Karpas-422 (cell line): ENCODE measurements at places on chromosomes 7 and 10. TPM values are rescaled to one million over a fixed set of nuclear protein-coding genes. Genes with fewer than 3 reads are reported as not detected.
A peak's percentile ranks its signal among the peaks of the same experiment; 100 is the strongest.

- H3K4me3 ChIP-seq: no peak overlapping the region
- peaks cover 10% of the 10 kb centered on the region for H3K4me1 ChIP-seq
- no peaks in the 10 kb centered on the region for H3K36me3 ChIP-seq
These were observed 391.7 kb downstream of the KCNMA1 start for GRCh38 chr10:77245953-77246352.

DNA sequence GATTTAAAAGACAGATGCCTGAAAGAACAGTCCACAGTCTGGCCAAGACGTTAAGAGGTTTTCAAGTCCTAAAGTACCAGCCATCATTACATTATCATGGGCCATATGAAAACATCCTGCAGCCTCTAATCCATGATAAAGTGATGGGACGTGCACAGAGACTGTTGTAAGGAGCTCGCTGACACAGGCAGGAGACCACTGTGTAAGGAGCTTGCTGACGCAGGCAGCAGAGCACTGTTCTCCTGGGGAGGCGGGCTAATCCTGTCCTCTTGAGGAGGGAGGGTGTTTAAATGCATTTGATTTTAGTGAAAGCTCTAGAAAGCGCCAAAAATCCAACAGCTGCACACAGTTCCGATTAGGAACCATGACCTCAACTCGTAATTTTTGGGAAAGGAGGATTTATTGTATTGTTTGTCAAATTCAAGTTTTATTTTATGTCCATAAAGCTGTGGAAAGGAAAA lies 16.9 kb downstream of the SVIL start:
- no peaks in the 10 kb centered on the region for H3K27me3 ChIP-seq
- H3K4me1 ChIP-seq: no peaks in the 10 kb centered on the region
- no peaks in the 10 kb centered on the region for H3K36me3 ChIP-seq
- no peak overlapping the region for H3K27ac ChIP-seq

FGF8 gene
- 1.1 TPM in 1 of 2 replicates, not detected in the other for total RNA-seq

DNA sequence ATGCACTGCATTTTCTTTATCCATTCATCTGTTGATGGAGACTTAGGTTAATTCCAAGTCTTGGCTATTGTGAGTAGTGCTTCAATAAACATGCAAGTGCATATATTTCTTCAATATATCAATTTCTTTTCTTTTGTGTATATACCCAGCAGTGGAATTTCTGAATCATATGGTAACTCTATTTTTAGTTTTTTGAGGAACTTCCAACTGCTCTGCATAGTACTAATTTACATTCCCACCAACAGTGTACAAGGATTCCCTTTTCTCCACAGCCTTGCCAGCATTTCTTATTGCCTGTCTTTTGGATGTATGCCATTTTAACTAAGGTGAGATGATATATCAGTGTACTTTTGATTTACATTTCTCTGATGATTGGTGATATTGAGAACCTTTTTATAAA lies 145.2 kb downstream of the LYZL1 start:
- H3K4me1 ChIP-seq: no peaks in the 10 kb centered on the region
- no peak overlapping the region for H3K27ac ChIP-seq
- H3K4me3 ChIP-seq: no peak overlapping the region
- H3K27me3 ChIP-seq: no peaks in the 10 kb centered on the region
- DNase-seq: no peak
- H3K36me3 ChIP-seq: no peaks in the 10 kb centered on the region

DNA sequence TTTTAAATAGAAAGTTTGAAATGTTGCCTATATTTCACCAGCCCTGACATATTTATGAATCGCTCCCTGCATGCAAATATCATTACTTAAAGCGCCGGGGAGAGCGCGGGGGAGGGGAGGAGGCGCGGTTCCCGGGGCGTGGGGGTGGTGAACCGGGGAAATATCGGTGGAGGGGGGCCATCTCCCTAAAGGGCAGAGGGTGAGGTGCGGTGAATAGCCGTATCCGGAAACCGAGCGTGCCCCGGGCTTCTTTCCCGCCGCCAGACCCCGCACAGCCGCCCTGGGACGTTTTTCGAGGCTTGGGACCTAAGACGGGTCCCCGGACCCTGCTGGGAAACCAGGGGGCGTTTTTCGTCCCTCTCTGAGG lies 6.9 kb upstream of the ZNF503 start:
- no peaks in the 10 kb centered on the region for H3K27me3 ChIP-seq
- no peaks in the 10 kb centered on the region for H3K4me1 ChIP-seq
- H3K27ac ChIP-seq: no peak overlapping the region
- DNase-seq: no peak
- no peak overlapping the region; the same call in 1 of the 2 replicates for H3K4me3 ChIP-seq

PDE1C gene
- not detected in 2 replicates for total RNA-seq

GRCh38 chr10:78597796-78598555 lies 470.8 kb upstream of the ZMIZ1 start:
- H3K27me3 ChIP-seq: no peaks in the 10 kb centered on the region
- H3K27ac ChIP-seq: no peak overlapping the region
- H3K4me1 ChIP-seq: no peaks in the 10 kb centered on the region
- H3K4me3 ChIP-seq: no peak overlapping the region

DNA sequence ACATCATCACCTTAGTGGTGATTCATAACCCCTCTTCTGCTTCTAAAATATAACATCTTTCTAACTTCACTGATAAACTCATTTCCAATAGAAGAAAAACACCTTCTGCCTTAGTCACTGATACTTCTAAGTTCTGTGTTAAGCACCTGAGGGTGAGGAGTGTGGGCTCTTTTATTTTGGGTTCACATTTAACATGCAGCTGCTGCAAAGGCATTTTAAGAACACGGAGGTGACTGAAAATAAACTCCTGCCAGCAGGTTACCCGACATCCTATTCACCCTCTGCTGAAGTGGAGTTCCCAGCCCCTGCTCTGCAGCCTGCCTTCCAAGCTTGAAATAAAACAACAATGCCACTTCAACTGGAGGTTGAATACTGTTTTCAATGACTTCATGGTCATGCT lies 202.9 kb upstream of the PLXNA4 start:
- H3K27me3 ChIP-seq: no peaks in the 10 kb centered on the region
- H3K4me3 ChIP-seq: no peak overlapping the region
- H3K4me1 ChIP-seq: peaks cover 20% of the 10 kb centered on the region

DNA sequence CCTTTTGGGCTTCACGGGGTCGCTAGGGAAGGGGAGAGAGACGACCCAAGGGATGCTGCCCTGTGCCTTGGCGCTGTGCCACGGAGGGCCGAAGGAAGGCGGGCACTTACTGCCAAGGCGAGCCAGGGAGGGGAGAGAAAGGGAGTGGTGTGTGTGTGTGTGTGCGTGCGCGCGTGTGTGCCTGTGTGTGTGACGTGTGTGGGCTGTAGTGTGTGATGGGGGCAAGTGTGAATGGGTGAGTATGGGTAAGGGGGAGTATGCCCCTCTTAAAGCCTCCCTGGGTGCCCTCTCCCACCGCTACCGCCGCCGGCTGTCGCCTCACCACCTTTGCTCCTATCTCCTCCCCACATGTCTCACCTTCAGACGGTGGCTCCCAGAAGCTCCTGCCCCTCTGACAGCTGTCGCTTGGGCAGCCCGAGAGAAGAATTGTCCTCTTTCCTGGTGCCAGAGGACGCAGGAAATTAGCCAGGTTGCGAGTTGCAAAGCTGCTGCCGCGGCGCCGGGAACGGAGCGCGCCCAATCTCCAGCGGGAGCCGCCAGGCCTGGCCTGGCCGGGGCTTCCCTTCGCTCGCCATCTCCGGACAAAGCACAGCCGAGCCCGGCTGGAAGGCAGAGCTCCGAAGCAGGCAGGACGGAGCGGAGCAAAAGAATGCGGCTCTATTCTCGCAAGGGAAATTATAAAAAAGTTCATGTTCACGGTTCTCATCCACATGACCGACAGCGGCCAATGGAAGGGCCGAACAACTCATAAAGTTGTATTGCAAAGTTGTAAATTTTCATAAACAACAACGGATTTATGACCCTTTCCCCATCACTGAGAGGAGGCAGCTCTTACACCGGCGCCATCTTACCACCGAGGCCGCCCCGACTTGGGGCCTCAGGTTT lies at the start of gene HOXA3:
HOXA3 (minus strand) TSS at position 653 of the 885 bp plus-strand sequence. CDS start 41,943 bp downstream, outside the sequence.
- H3K27me3 ChIP-seq: no peaks in the 10 kb centered on the region
- H3K27ac ChIP-seq: peak within 1 kb of the TSS; percentile 52; the same call in 1 of the 2 replicates
- no peaks in the 10 kb centered on the region for H3K36me3 ChIP-seq
- peak; percentile 59 for DNase-seq
- H3K4me1 ChIP-seq: peaks cover 59% of the 10 kb centered on the region
- H3K4me3 ChIP-seq: peak within 1 kb of the TSS; percentile 84

CRYGN gene
- not detected in 2 replicates for total RNA-seq

STAG3 gene
- total RNA-seq: 8.1 and 22.1 TPM in 2 replicates
